Stimulated activated CD4-positive, alpha-beta T cell treated with anti-CD3 and anti-CD28 coated beads, Interleukin-4, amount 100 ng/mL, for 4 hours (primary cell): ENCODE measurements at places on chromosomes 16 and 17.

GRCh38 chr17:40366861-40367518 is 2.5 kb upstream of the GJD3 start:
- DNase-seq: no peak

GRCh38 chr16:75377729-75378386 is 55.4 kb downstream of the CFDP1 start:
- DNase-seq: no peak

DNA sequence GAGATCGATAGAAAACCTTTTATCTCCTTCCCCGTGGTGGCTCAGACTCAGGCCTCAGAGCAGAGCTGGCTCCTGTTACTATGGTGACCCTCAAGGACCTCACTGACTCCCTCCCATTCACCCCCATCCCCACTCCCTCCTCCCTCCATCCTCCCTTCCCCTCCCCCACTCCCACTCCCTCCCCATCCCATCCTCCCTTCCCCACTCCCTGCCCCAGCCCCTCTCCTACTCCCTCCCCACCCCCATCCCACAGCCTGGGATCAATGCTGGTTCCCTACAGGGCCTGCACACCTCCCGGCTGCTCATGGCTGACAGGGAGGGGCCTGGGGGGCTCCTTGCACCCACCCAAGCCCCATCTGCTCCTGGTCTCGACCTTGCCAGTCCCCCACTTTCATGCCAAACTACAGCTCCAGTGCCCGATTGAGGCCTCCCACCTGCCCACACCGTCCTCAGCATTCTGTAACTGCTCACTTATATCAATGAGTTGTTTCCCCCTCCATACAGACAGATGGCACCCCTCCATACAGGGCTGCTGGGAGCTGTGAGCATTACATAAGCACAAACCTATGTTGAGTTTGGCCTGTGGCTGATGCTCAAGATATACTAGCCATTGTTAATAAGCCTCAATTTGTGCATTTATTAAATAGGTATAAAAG is 11.6 kb upstream of the RAI1 start:
- DNase-seq: no peak

DNA sequence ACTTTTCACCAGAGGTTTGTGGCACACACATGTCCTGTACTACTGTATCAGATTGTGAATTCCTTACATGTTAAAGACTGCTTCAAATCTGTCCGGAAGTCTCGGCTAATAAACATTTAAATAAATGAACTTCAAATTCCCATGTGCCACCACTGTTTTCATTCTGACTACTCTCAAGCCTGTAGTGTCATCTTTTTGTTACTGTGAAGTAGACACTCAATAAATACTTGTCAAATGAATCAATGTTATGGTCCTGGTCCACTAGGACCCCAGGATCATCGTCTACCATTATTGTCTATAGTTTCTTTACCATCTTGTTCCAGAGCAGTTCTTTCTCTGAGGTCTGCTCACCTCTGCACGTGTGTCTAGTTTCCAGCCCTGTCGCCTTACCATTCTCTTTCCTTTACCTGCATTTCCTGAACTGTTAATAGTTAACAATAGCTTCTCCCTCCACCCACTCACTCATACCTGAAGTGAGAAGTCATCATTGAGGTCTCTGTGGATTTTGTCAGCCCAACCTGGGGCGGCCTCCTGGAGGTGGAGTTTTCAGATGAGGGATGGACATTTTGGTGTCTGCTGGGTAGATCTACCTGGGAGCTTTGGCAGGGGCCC is 333.0 kb downstream of the SEC14L1 start:
- DNase-seq: no peak

GRCh38 chr17:62052765-62053338 is 12.2 kb downstream of the MED13 start:
- DNase-seq: no peak

DNA sequence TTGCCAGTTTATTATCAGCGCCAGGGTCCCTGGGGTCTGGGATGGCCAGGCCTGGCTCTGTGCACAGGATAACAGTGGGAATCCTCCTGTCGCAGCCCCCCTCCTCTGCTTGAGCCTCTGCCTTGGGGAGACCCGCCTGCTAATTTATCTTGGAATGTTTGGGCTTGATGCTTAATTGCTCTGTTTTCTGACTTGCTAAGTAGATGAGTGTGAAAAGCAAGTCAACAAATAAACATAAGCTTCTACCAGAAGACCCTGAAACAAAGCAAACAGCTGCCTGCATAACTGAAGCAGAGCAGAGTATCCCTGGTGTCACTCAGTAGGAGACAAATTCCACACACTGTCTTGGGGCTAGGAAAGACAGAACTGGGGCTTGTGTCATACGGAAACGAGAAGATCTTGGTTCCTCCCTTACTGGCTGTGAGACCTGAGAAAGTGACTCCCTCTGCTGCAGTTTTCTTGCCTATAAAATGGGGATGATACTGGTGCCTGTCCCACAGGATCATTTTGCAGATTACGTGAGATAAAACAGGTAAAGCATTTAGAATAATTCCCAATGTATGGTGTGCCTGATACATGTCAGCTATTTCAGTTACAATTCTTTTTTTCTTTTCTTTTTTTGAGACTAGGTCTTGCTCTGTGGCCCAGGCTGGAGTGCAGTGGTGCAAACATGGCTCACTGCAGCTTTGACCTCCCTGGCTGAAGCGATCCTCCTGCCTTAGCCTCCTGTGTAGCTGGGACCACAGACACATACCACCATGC is 44.8 kb upstream of the IRX3 start:
- no peak for DNase-seq

- DNase-seq: no peak
Measured at GRCh38 chr16:1491327-1491726, 1.8 kb upstream of the TELO2 start.

DNA sequence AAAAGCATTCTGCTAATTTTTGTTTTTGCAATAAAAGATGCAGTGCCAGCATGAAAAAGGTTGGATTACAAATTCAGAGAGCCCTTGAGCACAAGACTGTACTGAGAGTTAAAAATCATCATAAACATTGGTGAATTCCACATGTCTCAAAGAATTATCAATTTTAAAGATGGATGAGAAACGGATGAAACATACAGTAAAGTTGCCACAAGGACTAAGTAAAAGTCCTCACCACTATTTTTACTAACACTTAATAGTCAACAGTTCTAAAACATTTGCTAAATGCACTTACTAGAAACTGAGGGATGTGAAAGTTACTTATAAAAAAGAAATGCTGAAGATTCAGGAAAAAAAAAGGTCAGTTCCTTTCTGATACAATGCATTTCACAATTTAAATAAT is 25.8 kb upstream of the NACA2 start:
- no peak for DNase-seq

GRCh38 chr17:61462719-61463315 is 10.6 kb downstream of the TBX4 start:
- DNase-seq: no peak

DNA sequence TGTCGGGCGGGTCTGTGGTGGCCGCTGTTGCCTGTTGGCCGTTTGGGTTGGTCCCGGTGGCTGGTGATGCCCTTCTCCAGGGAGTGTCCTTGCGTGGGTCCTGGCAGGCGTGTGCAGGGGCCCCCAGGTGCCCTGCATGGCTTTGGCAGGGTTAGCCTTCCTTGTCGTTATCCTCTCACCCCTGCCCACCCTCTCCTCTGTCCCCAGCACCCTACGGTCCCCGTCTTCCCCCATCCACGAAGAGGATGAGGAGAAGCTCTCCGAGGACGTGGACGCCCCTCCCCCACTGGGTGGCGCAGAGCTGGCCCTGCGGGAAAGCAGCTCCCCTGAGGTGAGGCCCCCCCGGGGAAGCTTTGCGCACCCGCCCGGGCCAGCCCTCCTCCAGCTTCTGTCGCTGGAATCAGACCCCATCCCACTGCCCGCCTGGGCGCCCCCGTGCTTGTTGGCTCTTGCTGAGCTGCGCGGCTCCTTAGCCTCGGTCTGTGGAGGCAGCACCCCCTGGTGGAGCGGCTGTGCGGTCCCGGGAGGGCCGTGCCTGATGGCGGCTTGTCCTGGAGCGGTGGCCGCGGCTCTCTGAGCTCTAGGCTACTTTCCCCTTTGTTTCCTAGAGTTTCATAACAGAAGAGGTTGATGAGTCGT is 10.6 kb upstream of the NUDT16L1 start:
- peak; percentile 31 for DNase-seq

- no peak for DNase-seq
Measured at GRCh38 chr16:65771707-65772106, 594.8 kb upstream of the CDH5 start.

DNA sequence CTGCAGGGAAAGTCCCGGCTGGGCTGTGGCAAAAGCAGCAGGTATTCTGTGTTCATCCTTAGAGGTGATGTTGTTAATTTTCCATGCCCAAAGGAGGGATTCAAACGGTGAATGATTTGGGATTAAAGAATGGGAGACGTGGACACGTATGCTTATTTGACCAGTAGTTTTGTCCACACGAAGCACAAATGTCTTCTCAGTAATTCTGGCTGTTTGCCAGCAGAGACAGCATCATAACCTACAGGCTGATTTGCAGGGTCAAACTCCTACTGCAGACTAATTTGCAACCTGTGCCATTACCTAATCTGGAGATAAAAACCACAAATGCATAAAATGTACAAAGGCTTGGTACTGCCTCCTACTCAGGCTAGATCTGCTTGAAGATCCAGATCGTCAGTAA is 14.1 kb downstream of the MTHFSD start:
- no peak for DNase-seq
